ENCODE measurements at places on chromosomes 5 and 9.

DNA sequence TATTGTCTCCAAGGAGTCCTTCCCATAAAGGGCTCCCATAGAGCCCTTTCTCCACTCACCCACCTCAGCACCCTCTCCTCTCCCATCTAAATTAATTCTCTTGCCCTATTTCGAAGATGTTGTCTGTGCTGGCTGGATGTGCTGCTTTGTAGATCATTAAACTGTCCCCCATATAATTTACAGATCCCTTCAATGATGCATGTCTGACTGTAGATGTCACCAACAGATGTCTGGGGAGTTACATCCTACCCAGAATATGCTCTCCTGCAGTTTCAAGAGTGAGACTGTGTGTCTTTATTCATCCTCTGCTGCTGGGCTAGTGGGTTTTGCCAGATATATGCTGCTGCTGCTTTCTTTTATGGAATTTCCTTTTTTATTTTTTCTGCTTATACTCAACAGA lies 351.2 kb downstream of the MLLT3 start:
- no peak for DNase-seq

GRCh38 chr5:115168829-115169486 lies 750 bp downstream of the TRIM36 start:
- peak; percentile 7 for DNase-seq

- DNase-seq = no peak
Observed at GRCh38 chr5:167880420-167880819, 411.0 kb upstream of the WWC1 start.

GRCh38 chr9:123283048-123283408 lies 14.6 kb upstream of the STRBP start:
- no peak for DNase-seq

- no peak for DNase-seq
Observed at GRCh38 chr5:53930457-53930856, 370.0 kb downstream of the NDUFS4 start.

- DNase-seq = no peak
Observed at GRCh38 chr9:6218099-6218502, 2.5 kb downstream of the IL33 start.

- no peak for DNase-seq
Observed at GRCh38 chr9:117084221-117084620, 330.6 kb downstream of the ASTN2 start.

GRCh38 chr9:120837921-120838320 lies 4.8 kb downstream of the PSMD5 start:
- DNase-seq = no peak

- DNase-seq = no peak
Observed at GRCh38 chr5:36613771-36614656, 7.6 kb downstream of the SLC1A3 start.

DNA sequence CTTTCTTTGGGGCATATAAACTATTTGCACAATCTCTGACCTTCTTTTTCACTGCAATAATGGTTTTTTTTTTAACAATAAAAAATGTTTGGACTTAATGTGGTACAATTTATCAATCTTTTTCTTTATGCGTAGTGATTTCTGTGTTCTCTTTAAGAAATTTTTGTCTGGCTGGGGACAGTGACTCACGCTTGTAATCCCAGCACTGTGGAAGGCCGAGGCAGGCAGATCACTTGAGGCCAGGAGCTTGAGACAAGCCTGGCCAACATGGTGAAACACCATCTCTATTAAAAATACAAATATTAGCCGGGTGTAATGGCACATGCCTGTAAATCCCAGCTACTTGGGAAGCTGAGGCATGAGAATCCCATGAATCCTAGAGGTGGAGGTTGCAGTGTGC lies 72.3 kb downstream of the STK32A start:
- no peak for DNase-seq

DNA sequence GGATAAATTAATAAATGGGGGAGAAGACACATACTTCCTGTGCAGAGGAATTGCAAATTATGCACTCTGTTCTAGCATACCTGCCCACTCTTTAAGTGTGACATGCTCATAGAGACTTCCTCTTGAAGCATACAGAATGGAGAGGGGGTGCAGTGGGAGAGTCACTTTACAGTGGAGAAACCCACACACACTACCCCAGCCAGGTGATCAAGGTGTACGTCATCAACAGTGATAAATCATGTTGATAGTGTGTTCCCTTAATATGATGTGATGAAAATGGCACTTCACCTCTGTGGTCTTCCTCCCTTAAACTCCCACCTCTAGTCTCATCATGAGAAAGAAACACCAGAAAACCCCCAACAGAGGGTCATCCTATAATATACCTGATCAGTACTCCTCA lies 110.0 kb downstream of the SH3GL2 start:
- DNase-seq = no peak

- peak; percentile 83 for DNase-seq
Observed at GRCh38 chr9:129885670-129886106, 50.4 kb downstream of the USP20 start.

Data from naive thymus-derived CD8-positive, alpha-beta T cell (primary cell).